ENCODE measurements at places on chromosomes 2 and 18. TPM values are rescaled to one million over a fixed set of nuclear protein-coding genes. Genes with fewer than 3 reads are reported as not detected.
A peak's percentile ranks its signal among the peaks of the same experiment; 100 is the strongest.

- no peak overlapping the region for H3K4me3 ChIP-seq
- H3K27ac ChIP-seq, result no peak overlapping the region
- DNase-seq, result no peak
These were observed 17.4 kb downstream of the HAT1 start for GRCh38 chr2:171939743-171940071.

- no peak overlapping the region for H3K27ac ChIP-seq
- H3K27me3 ChIP-seq, result no peaks in the 10 kb centered on the region
- no peak overlapping the region for H3K4me3 ChIP-seq
- H3K36me3 ChIP-seq, result no peaks in the 10 kb centered on the region
- H3K4me1 ChIP-seq, result peaks cover 3% of the 10 kb centered on the region
These were observed 6.8 kb upstream of the PLB1 start for GRCh38 chr2:28488858-28489575.

- H3K27ac ChIP-seq, result no peak overlapping the region
- H3K27me3 ChIP-seq, result no peaks in the 10 kb centered on the region
- H3K36me3 ChIP-seq, result no peaks in the 10 kb centered on the region
- H3K4me3 ChIP-seq, result no peak overlapping the region
These were observed 26.5 kb upstream of the CREB1 start for GRCh38 chr2:207503234-207503633.

DNA sequence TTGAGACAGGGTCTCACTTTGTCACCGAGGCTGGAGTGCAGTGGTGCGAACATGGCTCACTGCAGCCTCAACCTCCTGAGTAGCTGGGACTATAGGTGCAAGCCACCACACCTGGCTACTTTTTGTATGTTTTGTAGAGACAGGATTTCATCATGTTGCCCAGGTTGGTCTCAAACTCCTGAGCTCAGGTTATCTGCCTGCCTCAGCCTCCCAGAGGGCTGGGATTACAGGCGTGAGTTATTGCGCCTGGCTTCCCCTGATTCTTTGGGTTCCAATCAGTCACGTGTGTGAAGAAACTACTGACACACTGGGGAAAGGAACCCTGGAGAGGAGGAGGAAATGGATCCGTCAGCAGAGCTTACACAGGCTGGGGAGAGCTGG is 22.3 kb upstream of the RAB10 start:
- no peaks in the 10 kb centered on the region for H3K27me3 ChIP-seq
- H3K4me3 ChIP-seq, result no peak overlapping the region

DNA sequence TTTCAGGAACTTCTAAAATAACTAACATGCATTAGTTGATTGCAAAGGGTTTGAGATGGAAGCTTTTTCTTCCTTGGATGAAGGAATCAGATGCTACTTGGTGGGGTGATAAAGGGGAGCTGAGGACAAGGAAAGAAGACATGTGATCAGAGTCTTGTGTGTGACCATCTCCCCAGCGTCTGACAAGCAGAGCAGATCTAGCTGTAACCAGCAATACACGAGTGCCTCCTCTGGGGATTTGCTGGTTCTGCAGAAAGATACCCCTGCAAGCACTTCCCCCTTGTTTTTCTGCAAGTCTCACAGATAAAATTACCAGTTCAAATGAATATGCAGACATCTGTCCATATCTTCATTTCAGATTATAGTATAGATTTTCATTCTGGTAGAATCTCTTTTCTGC is 2.7 kb downstream of the CDH7 start:
- peaks cover 21% of the 10 kb centered on the region for H3K27me3 ChIP-seq
- no peak overlapping the region for H3K4me3 ChIP-seq
- DNase-seq, result no peak
- no peaks in the 10 kb centered on the region for H3K4me1 ChIP-seq

DNA sequence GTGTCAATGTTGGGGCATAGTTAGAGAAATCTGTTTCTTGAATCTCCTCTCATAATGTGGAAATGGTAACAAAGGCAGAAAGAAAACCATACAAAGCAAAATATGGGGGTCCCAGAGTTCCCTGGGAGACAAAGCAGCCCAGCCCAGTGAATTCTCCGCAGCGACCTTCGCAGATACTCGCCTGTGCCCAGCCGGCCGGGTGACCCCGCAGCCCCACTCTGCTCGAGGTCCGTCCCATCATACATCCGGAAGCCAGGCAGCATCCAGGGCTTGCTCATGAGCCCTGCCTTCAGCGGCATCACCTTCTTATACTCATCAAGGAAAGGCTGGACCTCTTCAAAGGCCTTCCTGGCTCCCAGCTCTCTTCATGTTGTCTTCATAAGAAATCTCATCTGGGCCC is 774.8 kb upstream of the ID2 start:
- H3K36me3 ChIP-seq, result no peaks in the 10 kb centered on the region
- no peak overlapping the region for H3K4me3 ChIP-seq
- H3K4me1 ChIP-seq, result no peaks in the 10 kb centered on the region
- no peak overlapping the region for H3K27ac ChIP-seq
- DNase-seq, result no peak
- no peaks in the 10 kb centered on the region for H3K27me3 ChIP-seq

- H3K27me3 ChIP-seq, result peaks cover 4% of the 10 kb centered on the region
- H3K36me3 ChIP-seq, result no peaks in the 10 kb centered on the region
- H3K4me1 ChIP-seq, result no peaks in the 10 kb centered on the region
- no peak overlapping the region for H3K4me3 ChIP-seq
- H3K27ac ChIP-seq, result no peak overlapping the region
These were observed 179.5 kb upstream of the SLC14A2 start for GRCh38 chr18:45435810-45436209.

DNA sequence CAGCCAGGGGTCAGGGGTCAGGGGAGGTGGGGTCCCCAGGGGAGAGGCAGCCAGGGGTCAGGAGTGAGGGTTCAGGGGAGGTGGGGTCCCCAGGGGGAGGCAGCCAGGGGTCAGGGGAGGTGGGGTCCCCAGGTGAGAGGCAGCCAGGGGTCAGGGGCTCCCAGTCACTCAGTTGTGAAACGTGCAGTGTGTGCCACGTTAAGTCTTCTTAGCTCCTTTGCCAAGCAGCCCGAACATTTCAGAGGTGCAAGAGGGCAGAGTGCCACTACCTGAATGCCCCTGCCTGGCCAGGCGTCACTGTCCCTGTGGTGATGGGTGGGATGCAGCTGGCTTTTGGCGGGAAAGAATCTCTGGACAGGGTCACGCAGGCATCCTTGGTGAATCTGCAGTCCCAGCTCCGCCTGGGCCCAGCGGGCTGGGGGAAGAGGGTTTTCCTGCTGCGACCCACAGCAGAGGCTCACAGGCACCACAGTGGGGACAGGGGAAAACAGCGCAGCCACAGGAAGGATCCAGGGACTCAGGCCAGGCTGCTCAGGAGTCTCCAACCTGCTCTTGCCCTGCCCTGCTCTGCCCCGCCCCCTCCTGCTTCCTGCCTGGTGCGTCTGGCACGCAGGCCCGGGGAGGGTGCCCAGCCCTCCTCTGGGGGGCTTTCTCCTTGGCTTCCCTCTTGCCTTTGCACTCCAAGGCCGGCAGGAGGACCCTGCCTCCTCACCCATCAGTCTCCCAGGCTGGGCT is 188.3 kb downstream of the TWIST2 start:
- H3K27me3 ChIP-seq, result peaks cover 9% of the 10 kb centered on the region
- H3K4me3 ChIP-seq, result no peak overlapping the region
- DNase-seq, result peak; percentile 29
- no peak overlapping the region for H3K27ac ChIP-seq
- no peaks in the 10 kb centered on the region for H3K4me1 ChIP-seq
- H3K36me3 ChIP-seq, result no peaks in the 10 kb centered on the region

DNA sequence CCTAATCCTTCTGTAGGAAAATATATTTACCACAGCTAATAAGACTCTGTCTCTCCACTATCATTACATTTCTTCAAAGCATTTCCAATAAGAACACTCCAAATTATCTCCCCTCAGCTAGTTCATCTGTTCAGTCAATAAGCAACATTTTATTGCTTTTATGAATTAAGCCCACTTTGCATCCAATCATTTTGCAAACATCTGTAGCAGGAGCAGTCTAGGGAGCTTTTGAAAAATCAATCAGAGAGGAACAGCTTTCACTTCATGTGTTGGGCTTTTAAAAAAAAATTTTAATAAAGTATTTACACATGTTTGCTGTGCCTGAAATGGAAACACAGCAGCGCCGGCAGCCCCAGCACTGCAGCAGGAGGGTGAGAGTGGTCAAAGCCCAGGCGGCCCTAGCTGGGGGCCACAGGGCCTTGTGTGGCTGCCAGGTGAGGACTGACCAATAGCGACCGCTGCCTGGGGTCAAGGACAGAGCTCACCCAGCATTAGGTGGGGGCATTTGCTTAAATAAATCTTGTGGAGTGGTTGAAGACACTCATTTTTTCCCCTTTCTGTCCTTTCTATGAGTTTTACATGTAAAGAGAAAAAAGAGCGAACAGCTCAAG is 250.7 kb downstream of the RNF144A start:
- no peak overlapping the region for H3K4me3 ChIP-seq
- H3K27me3 ChIP-seq, result no peaks in the 10 kb centered on the region
- H3K4me1 ChIP-seq, result no peaks in the 10 kb centered on the region
- no peak overlapping the region for H3K27ac ChIP-seq

GRCh38 chr2:207231106-207231865 is 65.5 kb upstream of the KLF7 start:
- peak; percentile 66 for DNase-seq
- H3K27ac ChIP-seq, result peak overlapping the region; percentile 86
- H3K4me3 ChIP-seq, result no peak overlapping the region

DNA sequence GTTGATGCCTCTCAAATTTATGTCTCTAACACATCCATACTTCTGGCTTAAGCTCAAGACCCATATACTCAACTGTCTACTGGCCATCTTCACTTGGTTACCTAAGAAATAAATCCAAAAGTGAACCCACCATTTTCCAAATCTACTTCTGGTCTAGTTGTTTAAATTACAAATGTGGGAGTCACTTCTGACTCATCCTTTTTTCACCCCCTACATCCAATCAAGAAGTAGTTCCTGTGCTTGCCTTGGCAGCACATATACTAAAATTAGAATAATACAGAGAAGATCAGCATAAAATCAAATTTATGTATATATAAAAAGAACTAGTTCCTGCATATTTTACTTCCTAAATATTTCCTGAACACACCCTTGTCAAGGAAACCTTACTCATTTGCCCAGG is 53.6 kb downstream of the STRN start:
- no peak overlapping the region for H3K4me3 ChIP-seq
- DNase-seq, result no peak
- H3K27me3 ChIP-seq, result no peaks in the 10 kb centered on the region
- H3K36me3 ChIP-seq, result peaks cover 2% of the 10 kb centered on the region
- H3K4me1 ChIP-seq, result no peaks in the 10 kb centered on the region

The PROKR1 gene
- not detected for total RNA-seq

The LTBP1 gene
- 0.14 TPM for total RNA-seq

The CYS1 gene
- total RNA-seq, result not detected

The CHPF gene
- 9.0 TPM for total RNA-seq

The TUBB6 gene
- total RNA-seq, result 2.6 TPM
